ENCODE measurements at places on chromosomes 11 and 22. TPM values are rescaled to one million over a fixed set of nuclear protein-coding genes. Genes with fewer than 3 reads are reported as not detected.
A peak's percentile ranks its signal among the peaks of the same experiment; 100 is the strongest.

The ZC3H7B gene
- 46.5 TPM for polyA plus RNA-seq

The SREBF2 gene
- 61.7 TPM for polyA plus RNA-seq

The PRSS23 gene
- polyA plus RNA-seq: 26.1 TPM

The MRGPRX3 gene
- not detected for polyA plus RNA-seq

The FUT4 gene
- 5.1 TPM for polyA plus RNA-seq

The DMC1 gene
- polyA plus RNA-seq: 6.6 TPM

The MYRF gene
- polyA plus RNA-seq: 1.2 TPM

The SLC22A8 gene
- not detected for polyA plus RNA-seq

The TPBGL gene
- 0.20 TPM for polyA plus RNA-seq

The OR5A1 gene
- not detected for polyA plus RNA-seq

The LMO1 gene
- polyA plus RNA-seq: 0.59 TPM

DNA sequence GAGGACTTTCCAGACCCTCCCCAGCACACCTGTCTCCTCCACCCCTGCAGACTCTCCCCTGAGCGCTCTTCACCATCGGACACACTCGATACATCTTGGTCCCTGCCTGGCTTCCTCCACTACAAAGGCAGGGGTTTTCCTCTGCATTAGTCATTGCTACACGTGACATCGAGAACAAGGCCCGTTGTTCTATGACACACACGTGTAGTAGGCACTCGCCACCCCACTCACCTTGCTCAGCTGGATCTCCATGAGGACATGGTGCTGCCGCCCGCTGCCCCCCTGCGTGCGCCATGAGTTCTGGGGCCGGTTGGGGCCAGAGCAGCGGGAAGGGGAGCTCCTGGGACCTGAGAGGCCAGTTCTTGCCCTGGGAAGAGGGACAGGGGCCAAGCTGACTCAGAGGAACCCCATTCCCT lies 16.7 kb downstream of the ATG2A start:
- no peak for DNase-seq

GRCh38 chr11:10725114-10725906 lies 25.7 kb upstream of the CTR9 start:
- peak; percentile 39 for DNase-seq

DNA sequence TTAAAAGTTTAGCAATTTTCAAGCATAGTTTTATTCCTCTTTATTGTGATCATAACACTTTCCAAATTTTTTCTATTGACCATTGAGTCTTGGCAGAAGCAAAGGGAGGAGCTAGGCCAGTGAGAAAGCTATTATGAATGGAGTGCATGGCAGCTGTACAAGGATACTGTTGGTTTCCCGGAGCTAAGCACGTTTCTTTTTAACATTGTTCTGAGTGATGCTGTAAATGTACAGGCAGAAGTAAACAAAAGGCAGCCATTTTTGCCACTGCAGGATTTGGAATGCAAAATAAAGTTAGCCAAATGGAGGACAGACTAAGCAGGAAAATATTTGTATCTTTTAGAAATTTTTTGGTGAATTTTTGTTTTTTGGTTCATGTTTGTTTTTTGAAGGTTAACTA lies 16.2 kb downstream of the CBL start:
- DNase-seq: peak; percentile 86

DNA sequence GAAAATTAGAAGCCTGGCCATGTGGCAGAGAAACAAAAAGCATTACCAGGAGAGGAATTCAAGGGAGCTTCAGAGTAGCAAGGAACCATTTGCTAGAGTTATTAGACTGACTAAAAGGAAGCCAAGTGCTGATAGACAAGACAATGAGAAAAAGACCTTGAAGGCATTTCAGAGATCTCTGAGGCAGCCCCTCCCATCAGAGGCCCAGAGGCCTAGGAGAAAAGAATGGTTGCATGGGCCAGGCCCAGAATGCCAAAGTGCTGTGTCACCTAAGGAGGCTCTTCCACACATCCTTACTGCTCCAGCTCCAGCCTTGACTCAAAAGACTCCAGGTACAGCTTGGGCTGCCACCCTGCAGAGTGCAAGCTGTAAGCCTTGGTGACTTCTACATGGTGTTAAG lies 61.8 kb upstream of the POU2AF2 start:
- peak; percentile 36 for DNase-seq

GRCh38 chr11:35241083-35241482 lies 102.1 kb downstream of the CD44 start:
- no peak for DNase-seq

DNA sequence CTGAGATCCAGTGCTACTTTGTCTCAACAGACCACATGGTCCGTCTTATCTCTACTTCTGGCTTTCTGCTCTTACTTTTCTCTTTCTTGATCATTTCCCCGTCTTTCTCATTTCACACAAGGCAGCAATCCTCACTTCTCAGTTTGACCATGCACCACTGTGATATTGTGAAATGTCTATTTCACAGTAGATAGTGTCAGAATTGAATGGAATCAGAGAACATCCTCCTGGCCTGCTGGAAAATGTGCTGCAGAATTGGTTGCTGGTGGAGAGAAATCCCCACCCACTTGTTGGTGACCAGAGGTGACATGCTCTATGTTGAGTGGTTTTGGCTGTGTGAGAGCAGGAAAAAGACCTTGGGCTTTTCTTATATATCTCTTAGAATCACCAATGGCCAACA lies 57.8 kb upstream of the RCN1 start:
- no peak for DNase-seq

DNA sequence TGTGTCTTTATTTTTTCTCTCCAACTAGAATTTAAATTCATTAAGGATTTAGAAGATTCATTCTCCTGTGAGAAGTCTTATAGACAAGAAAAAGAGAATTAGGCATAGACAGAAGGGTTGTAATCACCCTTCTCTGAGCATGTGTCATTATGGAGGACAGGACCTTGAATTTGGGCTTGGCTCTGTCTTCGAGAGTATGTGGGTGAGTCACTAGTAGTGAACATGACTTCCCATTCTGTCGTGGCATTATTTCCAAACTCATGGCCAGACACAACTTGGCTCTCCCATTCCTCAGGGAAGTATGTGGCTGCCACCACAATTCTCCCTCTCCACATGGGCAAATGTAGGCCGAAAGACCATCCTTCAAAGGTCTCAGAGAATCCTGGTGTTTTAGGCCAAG lies 14.3 kb upstream of the ANKK1 start:
- DNase-seq: no peak

DNA sequence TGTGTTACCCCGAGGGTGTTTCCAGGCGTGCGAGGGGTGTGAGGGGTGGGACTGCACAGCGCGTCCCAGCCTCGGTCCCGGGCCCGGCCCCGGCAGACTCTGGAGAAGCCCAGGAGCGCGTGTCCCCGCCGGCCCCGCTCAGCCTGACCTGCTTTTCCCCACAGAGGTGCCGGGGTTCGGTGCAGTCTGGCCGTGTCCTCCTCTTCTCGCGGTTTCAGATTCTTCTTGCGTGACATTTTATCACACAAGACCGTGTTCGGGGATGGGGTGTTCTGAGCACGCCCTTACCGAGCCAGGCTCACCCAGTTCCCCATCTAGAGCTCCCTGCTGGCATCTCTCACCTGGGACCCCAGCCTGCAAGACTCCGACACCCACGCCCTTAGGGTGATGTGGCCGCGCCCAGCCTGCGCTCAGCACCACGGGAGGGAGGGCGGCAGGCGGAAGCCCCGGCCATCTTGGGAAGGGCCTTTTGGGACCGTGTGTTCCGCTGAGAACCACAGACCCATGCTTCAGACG lies 775.6 kb downstream of the BRD1 start:
- DNase-seq: peak; percentile 43

GRCh38 chr11:110089617-110090282 lies 3.4 kb upstream of the ZC3H12C start:
- DNase-seq: no peak

- DNase-seq: no peak
Observed at GRCh38 chr11:69484427-69485259, 3.2 kb downstream of the LINC01488 start.

GRCh38 chr11:62150887-62151736 lies 27.3 kb downstream of the INCENP start:
- DNase-seq: no peak

DNA sequence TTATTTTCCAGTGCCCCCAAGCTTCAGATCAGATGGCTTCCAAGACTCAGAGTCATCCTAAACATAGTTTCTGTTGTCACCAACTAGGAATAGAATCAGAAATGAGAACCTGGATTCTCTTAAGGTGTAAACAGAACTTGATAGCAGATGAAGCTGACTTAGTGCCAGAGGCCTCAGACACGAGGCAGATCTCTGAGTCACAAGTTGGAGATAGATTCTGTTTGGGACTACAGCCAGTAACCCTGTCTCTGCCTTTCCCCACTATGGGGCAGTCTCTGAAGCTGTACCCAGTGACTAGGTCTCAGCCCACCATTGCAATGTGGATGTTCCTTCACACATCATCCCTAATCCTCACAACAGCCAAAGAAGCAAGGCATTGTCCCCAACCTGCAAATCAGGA lies 25.4 kb downstream of the NEU3 start:
- DNase-seq: peak; percentile 77

- DNase-seq: no peak
Observed at GRCh38 chr11:79189601-79190000, 251.2 kb downstream of the TENM4 start.

DNA sequence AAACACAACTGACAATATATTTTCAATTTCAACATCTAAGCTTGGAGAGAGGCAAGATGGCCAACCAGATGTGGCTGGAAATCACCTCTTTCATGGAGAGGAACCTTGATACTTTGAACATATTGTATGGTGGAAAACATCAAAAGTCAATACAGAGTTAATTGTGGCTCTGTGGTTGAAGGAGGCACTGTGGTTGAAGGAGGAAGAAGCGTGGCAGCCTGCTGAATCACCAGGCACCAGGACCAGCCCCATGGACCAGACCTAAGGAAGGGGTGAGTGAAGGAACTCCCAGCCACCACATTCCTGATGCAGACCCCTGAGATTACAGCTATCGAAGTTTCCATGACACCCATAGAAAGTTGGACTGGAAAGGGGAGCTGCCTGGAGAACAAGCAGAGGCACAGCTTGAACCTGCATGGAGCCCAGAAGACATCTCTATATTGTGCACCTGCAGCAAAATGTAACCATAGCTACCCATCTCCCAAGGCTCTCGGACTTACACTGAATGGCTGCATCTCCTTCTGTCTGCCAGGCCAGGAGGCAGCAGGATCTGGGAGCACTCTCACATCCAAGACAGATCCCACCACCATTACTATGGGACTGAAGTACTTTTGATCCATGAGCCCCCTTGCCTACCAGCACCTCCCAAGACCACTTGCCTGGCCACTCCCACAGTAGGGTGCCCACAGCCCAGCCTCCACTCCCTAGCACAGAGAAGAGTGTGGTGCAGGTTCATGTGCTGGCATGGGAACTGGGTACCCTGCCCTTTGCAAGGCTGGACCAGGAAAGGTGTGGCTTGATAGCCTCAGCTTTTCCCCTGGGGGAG lies 79.8 kb upstream of the SC5D start:
- no peak for DNase-seq

DNA sequence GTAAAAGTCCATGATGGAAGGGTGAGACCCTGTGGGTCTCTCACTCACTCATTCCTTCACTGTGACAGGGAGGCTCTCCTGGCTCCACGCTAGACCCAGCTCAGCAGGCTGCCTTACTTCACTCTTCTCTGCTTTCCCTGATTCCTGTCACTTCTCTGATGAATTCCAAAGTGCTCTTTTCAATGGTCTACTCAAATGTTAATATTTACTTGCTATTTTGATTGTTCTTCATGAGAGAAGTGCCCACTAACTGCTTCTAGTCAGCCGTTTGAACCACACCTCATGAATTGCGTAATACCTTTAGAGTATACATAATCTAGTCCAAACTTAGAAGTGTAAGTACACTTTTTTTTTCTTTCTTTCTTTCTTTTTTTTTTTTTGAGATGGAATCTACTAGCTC lies 1350.2 kb upstream of the RAG2 start:
- no peak for DNase-seq

DNA sequence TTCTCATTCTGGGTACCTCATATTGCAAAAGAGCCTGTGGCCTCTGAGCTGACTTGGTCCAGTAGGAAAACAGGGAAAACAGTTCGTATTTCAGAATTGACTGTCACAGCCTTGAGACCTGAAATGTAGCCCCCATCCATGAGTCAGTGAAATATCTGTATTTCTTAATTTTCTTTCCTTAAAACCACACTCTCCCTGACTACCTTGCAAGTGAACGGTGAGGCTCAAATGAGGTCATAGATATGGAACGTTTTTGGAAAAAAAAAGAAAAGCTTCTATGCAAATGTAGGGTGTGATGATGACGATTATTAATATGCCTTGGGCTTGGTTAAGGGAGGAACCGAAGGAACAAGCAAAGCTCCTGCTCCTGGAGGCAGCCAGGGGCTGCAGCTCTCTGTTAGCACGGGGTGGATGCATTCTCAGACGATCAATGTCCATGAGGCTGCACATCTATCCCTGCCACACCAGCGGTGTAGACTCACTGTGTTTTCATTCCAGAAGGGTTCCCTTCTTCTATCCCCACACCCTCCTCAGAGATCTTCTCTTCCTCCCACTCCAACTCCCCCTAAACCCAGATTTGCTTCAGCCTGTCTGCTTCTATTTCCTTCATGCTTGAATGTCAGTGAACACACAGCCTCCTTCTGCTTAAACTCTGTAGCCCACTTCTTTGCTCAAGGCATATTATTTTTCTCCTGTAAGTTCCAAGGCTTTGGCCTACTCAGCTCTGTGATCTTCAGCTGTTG lies 29.2 kb upstream of the SCN3B start:
- no peak for DNase-seq

DNA sequence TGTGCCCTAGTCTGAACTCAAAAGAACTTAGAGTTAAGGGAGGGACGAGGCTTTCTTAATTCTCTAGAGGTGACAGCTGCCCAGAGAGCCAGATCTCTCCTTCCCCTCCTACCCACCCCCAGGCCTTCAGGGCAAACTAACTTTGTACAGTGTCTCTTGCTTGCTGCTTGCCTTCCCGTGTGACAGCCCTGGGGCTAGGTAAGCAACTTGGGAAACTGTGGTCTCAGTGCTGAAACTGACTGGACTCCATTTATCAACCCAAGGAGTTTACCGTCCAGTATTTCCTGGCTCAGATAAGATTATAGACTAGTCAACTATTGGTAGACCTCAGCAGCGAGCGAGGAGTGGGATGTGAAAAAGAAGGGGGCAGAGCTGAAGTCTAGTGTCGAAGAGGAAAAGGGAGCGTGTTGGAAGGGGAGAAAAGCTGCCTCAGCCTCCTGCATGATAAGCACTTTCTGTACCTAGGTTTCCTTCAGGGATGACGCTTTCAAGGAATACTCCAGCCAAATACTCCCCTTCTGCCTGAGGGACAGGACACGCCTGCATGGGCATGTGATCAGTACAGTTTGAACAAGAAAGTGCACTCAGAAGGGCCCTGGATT lies 43.3 kb upstream of the WEE1 start:
- peak; percentile 9 for DNase-seq

DNA sequence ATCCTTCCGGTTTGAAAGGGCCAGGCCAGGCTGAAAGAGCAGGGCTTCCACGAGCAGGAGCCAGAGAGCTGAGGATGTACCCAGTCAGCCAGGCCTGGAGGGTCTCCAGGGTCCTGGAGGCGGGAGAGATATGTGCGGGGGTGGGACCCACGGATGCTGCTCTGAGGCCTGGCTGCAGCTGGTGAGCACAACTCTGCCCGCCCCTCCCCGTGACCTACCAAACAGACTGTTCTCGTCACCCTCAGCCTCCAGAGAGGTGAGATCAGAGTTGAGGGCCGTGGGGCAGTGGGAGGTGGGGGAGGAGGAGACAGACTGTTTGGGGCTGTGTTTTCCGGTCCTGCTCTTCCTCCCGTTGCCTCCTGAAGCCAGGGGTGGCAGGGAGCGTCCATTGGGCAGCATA lies 42.2 kb downstream of the TRIOBP start:
- DNase-seq: peak; percentile 92
